ENCODE measurements at places on chromosomes 1 and 21. TPM values are rescaled to one million over a fixed set of nuclear protein-coding genes. Genes with fewer than 3 reads are reported as not detected.

AADACL3 gene
- total RNA-seq = not detected

SMCP gene
- total RNA-seq = not detected

GRCh38 chr21:40215941-40216340 lies 348.7 kb downstream of the PCP4 start:
- no peaks in the 10 kb centered on the region for H3K4me1 ChIP-seq
- no peak overlapping the region for H3K27ac ChIP-seq
- no peak overlapping the region for H3K4me3 ChIP-seq
- DNase-seq = no peak

DNA sequence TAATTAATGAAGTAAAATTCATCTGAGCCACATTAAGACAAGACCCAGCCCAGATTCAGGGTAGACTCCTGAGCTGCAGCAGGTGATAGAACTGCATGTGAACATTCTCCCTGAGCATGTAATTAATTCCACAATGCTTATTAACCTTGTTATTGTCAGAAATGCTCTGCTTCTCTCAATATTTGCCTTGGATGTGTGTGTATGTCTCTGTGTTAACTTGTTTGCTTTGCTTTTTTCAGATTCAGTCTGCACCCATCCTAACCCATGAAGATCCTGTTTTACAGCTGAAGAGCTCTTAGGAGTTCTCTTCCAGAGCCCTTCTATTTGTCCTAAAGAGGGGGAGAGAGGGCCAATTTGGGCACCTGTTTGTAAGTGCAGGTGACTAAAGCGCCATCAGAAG lies 143.2 kb upstream of the BMP8A start:
- no peak for DNase-seq
- H3K36me3 ChIP-seq = peaks cover 83% of the 10 kb centered on the region
- no peak overlapping the region for H3K4me3 ChIP-seq

- no peak overlapping the region for H3K27ac ChIP-seq
- H3K4me3 ChIP-seq = no peak overlapping the region
- DNase-seq = no peak
- no peaks in the 10 kb centered on the region for H3K27me3 ChIP-seq
These were observed 23.6 kb upstream of the ARHGEF10L start for GRCh38 chr1:17515902-17516301.

All from naive thymus-derived CD4-positive, alpha-beta T cell (primary cell).